Neural crest cell (in vitro differentiated cells): ENCODE measurements at places on chromosomes 12 and 14. TPM values are rescaled to one million over a fixed set of nuclear protein-coding genes. Genes with fewer than 3 reads are reported as not detected.

Gene AQP2
- total RNA-seq = not detected in 2 replicates

Gene PTMS
- total RNA-seq = 629 and 669 TPM in 2 replicates

Gene SPPL3
- total RNA-seq = 56.8 and 65.1 TPM in 2 replicates

DNA sequence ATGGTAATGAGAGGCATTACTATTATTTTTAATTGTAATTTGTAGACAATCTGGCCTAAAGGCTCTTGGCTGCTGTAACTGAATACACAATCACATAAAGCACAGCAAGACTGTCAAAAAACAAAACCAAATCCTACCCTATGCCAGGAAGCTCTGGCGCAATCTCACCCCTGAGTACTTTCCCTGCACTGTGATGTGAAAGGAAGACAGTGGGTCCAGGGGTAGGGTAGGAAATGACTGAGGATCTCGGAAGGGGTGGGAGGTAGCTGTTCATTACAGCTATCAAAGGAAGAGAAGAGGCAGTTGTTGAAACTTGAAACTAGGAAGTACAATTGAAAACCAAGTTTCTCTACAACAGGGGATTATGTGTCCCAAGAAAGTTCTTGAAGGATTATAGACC is 202.8 kb downstream of the ANO2 start:
- no peaks in the 10 kb centered on the region for H3K4me1 ChIP-seq
- no peak overlapping the region for H3K4me3 ChIP-seq
- H3K36me3 ChIP-seq = no peaks in the 10 kb centered on the region
- H3K27me3 ChIP-seq = no peaks in the 10 kb centered on the region
- H3K27ac ChIP-seq = no peak overlapping the region
- no peak for DNase-seq
